ENCODE measurements at places on chromosomes 2 and 18.
A peak's percentile ranks its signal among the peaks of the same experiment; 100 is the strongest.

- no peak for DNase-seq
These were observed 4.0 kb downstream of the TEKT4 start for GRCh38 chr2:94875064-94875819.

DNA sequence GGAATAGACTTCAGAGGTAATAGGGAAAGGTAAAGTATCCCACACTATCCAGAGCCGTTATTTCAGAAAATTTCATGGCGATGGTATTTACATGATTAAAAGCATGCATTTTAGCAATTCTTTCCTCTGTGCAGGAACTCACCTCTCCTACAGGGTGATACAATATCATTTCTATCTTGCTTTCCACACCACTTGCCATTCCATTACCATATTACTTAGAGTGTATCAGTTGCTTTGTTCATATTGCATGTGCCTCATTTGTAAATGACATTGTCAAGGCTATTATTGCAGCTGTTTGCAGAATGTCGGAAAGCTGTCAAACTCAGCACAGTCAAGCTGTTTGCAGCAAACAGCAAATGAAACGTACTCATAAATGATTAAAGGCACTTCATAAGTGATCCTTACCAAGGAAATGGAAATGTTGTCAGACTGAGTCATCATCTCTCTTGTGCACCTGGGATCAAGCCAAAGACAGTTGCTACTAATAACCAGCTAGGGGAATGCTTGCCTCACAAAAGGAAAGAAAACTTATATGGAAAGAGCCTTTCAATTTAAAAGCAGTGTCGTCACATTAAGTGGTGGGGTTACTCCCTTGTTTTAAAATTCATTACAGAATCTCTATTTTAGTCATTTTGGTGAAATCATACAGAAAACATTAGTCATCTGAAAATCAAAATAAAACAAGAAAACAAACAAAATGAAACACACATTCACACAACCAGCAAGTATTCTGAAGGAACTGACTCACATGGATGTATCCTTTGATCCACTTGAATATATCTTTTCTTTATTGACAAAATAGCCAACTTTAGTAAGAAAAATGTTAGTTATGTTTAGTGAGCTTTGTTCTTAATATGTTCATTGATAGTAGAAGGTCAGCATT lies 1064.1 kb upstream of the CNTNAP5 start:
- DNase-seq = peak; percentile 80

- DNase-seq = no peak
These were observed 35.5 kb downstream of the ITGA6 start for GRCh38 chr2:172462849-172463381.

DNA sequence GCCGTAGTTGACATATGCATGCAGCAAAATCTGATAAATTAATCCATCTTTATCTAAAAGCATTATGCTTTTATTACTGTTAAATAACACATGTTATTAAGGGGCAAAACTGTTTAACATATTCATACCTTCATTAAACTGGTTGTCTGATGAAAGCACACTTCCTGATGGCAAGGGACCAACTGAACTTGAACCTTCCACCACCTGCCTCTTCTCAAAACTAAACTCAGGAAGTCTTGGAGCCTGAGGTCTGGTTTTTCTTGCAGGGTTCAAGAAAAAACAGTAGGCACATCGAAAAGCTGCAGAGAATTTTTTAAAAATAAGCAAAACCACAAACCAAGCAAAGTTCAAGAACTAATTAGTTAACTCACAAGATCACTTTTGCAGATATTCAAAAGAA lies 64.9 kb downstream of the LNPK start:
- no peak for DNase-seq

DNA sequence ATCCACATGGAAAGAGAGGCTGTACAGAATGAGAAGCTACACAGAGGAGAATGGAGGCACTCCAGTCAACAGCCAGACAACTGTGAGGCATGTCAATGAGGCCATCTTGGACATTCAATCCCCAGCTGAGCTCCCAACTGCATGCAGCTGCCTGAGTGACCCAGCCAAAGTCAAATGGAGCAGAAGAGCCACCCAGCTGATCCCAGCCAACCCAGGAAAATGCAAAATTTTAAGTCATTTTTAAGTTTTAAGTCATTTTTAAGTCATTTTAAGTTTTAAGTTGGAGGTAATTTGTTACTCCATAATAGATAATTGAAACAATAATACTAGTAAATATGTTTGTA lies 63.6 kb downstream of the RBMS1 start:
- no peak for DNase-seq

GRCh38 chr18:45540125-45540524 lies 75.2 kb upstream of the SLC14A2 start:
- no peak for DNase-seq

DNA sequence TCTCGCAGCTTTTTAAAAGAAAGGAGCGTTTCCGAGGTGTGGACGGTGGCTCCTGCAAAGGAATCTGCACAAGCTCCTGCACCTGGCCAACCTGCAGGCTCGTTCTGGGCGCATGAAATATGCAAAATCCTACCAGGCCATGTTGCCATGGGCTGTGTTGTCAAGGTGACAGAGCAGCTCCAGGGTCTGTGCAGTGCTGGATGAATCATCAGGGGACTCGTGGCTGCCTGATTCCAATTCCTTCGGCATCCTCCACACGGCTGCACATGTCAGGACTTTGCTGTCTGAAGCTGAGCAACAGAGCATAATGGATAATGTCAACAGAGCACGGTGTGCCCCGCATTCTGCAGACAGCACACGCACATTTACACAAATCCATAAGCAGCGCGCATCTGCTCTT lies 120.5 kb downstream of the EIPR1 start:
- DNase-seq = no peak

GRCh38 chr2:240946046-240946445 lies 39.9 kb downstream of the CROCC2 start:
- no peak for DNase-seq

GRCh38 chr2:61988462-61989366 lies 83.2 kb downstream of the COMMD1 start:
- DNase-seq = no peak

GRCh38 chr18:58048081-58048642 lies 4.1 kb downstream of the NEDD4L start:
- DNase-seq = peak; percentile 80

DNA sequence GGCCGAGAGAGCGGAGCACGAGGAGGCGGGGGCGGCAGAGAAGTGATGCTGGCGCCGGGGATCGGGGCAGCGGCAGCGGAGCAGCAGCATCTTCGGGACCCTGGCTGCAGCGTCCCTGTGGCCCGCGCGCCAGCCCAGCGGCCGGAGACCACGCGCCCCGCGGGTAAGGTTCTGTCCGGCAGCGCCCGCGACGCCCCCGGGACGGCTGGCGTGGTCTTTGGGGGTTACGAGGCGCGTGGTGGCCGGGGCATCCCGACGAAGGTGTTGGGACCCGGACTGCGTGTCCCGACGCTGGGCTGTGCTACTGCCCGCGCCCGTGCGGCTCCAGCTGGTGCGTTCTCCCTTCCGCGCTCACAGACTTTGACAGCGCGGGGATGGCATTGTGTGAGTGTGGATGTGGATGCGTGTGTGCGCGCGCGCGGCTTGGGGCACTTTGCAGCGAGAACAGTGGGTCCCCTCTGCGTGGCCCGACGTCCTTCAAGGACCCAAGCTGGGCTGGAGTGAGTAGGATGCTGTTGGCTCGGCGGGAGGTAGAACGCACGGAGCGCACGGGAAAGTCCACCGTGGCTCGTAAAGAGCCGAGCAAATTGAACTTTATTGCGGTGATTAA lies 405.0 kb downstream of the XIRP2 start:
- DNase-seq = no peak

DNA sequence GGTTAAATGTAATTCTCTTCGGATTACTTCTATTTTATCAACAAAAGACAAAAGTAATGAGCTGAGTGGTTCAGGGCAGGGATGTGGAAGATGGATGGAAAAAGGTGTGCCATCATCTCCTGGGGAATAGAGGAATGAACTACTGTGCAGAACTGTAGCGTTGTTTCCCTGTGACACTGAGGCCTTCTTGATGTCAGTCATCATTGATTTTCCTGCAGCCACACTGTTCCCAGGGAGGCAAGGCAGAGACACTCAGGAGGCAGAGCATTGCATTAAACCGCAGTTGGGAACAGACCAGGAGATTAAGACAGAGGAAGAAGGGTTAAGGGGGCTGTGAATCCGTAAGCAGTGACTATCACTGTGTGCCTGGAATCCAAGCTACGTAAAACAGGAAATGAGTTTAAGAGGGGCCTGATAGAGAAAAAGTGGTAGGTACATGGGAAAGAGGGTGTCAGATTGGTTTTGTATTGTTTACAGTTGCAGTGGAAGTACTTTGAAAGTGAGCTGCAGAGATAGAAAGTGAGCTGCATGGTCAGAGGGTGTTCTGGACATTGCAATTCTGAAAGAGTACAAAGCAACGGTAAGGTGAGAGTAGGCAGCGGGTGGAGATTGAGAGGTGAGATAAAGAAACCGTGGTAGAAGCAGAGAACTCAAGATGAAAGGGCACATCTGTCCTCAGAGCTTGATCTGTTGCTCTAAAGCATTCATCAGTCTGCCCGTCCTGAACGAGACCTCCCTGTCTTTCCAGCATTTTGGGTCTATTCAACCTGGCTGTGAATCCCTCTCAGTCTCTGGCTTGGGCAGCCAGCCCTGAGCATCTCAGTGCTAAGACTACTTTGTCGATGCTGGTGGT lies 793.4 kb upstream of the CELF4 start:
- no peak for DNase-seq

DNA sequence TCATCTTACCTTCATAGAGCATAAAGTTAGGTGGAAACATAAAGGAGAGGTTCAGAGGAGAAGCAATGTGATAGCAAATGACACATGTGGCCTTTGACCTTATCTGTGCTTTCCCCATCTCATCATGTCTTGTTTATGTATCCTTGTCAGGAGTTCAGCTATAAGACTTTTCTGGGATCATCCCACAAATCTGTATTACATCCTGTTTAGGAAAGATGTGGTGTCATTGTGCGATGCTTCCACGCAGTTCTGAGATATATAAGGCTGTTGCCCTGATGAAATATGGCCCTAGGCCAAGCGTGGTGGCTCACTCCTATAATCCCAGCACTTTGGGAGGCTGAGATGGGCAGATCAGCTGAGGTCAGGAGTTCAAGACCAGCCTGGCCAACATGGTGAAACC lies 15.5 kb upstream of the MGAT5 start:
- no peak for DNase-seq

DNA sequence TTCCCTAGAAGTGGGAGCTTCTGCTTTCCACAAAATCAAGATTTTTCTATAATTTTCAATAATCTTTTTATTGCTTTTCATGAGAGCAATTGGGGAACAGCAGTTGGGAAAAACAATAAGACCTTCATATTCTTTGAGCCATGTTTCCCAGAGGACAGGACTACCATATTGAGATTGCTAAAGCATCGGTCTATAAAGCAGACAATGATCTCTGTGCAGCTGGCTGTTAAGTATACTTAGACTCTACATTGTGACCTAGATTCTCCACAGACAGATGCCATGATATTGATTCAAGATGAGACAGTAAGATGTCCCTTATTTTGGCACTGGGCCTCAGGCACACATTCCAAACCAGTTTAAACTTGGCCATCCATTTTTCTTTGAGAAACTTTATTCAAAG lies 1178.7 kb downstream of the SUCLG1 start:
- DNase-seq = no peak

GRCh38 chr2:55419233-55419678 lies 400 bp downstream of the CCDC88A start:
- no peak for DNase-seq

GRCh38 chr2:70357684-70358071 lies 55.8 kb upstream of the FAM136A start:
- no peak for DNase-seq

GRCh38 chr18:74515620-74516231 lies 18.6 kb upstream of the CNDP1 start:
- DNase-seq = no peak

DNA sequence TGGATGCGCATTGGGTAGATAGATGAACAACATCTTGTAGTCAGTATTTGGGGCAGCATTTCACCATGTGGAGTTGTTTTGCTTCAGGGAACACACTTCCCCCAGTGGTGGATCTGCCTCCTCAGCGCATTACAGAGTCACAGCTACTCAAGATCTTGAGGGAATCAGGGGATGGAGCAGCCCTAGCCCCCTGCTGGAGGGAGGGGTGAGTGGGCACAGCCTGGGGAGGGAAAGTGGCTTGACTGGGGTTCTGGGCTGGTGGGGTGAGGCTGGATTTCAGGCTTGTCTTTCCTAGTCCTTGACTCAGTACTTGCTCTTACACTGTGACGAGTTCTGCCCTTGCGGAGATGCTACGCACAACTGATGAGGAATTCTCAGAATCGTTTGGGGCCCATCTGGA lies 271.0 kb upstream of the HS6ST1 start:
- no peak for DNase-seq

- DNase-seq = no peak
These were observed 11.1 kb upstream of the HES6 start for GRCh38 chr2:238250896-238251295.

- no peak for DNase-seq
These were observed 16.7 kb downstream of the MYCN start for GRCh38 chr2:15956751-15957736.

DNA sequence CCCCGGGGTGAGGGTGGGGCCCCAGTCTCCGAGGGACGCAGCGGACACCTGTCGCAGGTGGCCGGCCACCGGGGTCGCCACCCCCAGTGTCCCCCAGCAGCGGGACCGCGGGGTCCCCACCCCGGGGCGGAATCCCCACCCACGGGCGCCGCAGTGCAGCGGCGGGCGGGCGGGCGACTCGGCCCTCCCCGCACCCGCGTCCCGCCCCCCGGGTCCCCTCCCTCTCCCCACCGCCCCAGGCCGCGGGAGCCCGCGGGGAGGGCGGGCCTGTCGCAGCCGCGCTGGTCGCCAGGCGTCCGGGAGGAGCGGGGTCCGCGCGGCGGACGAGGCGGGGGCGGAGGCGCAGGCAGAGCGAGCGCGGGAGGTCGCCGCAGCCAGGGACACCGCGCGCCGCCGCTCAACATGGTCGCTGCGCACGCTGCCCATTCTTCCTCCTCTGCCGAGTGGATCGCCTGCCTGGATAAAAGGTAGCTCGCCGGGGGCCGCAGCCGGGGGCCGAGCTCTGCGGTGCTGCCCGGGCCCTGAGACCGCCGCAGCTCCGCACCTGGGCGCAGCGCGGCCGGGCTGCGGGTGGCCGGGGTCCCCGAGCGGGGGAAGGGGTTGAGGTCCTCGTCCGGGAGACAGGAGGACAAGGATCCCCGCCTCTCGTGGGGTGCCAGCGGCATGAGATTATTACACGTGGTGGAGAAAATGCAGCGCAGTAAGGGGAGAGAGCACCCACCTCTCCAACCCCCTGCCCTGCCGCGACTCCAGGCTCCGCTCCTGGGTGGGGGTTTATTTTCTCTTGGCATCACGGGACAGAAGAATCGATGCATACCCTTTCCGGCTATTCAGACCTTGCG lies at the start of gene RAPGEF4:
Gene RAPGEF4 (plus strand): TSS at position 264 of the 842 bp plus-strand sequence. CDS start 139 bp downstream, at position 403.
- no peak for DNase-seq

DNA sequence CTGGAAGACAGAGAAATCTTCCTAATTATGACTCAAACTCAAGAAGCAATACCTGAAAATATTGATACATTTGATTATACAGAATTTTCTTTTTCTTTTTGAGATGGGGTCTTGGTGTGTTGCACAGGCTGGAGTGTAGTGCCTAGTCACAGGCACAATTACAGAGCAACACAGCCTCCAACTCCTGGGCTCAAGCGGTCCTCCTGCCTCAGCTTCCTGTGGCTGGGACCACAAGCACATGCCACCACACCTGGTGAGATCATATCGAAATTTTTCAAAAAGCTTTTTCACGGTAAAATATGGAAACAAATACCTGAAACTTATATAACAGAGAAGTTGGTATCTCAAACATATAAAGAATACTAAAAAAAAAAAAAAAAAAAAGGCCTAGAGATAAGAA lies 27.9 kb downstream of the TGFBRAP1 start:
- DNase-seq = no peak

Measured in epithelial cell of proximal tubule (primary cell).